ENCODE measurements at places on chromosomes 11 and 22. TPM values are rescaled to one million over a fixed set of nuclear protein-coding genes. Genes with fewer than 3 reads are reported as not detected.

PLXNB2 gene
- 211 TPM for total RNA-seq

MRGPRF gene
- total RNA-seq: 15.2 TPM

ZNF214 gene
- 1.00 TPM for total RNA-seq

OR10A3 gene
- total RNA-seq: not detected

PARVB gene
- total RNA-seq: 54.1 TPM

UBQLNL gene
- total RNA-seq: not detected

POU2AF2 gene
- total RNA-seq: not detected

RAG2 gene
- total RNA-seq: not detected

CALCB gene
- not detected for total RNA-seq

OR5F1 gene
- not detected for total RNA-seq

FADS1 gene
- 30.2 TPM for total RNA-seq

LARGE2 gene
- total RNA-seq: not detected

NCF4 gene
- total RNA-seq: not detected

ESRRA gene
- 36.4 TPM for total RNA-seq

SCGB1D2 gene
- not detected for total RNA-seq

RIC3 gene
- not detected for total RNA-seq

SMDT1 gene
- 1.7 TPM for total RNA-seq

TBX10 gene
- total RNA-seq: not detected

SEC14L6 gene
- total RNA-seq: 0.25 TPM

OR52A1 gene
- total RNA-seq: not detected

LDHAL6A gene
- not detected for total RNA-seq

ART5 gene
- 0.25 TPM for total RNA-seq

UPK3A gene
- total RNA-seq: not detected

All from cardiac ventricle fibroblast (primary cell).